ENCODE measurements at places on chromosomes 1 and 21.

GRCh38 chr1:232250838-232251237 lies 379.1 kb downstream of the SIPA1L2 start:
- no peak for DNase-seq

DNA sequence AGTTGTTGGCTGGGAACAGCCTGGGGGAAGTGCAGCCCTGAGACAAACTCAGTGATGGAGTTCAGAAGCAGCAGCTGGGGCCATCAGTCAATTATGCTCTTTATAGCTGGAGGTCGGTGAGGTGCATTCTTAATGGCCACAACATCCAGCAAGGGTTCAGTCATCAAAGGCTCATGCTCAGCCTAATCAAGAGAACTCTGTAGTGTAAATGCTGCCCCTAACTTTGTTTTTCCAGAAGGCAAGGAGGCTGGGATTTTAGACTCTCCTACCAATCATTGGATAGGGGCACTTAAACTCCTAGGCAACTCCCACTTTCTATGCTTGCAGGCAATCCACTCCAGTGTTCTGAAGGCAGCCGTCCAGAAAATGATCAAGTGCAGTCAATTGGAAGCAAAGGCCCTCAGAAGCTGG lies 15.0 kb upstream of the RGS4 start:
- DNase-seq, result no peak

GRCh38 chr1:171379846-171380245 lies 65.9 kb downstream of the FMO4 start:
- DNase-seq, result no peak

DNA sequence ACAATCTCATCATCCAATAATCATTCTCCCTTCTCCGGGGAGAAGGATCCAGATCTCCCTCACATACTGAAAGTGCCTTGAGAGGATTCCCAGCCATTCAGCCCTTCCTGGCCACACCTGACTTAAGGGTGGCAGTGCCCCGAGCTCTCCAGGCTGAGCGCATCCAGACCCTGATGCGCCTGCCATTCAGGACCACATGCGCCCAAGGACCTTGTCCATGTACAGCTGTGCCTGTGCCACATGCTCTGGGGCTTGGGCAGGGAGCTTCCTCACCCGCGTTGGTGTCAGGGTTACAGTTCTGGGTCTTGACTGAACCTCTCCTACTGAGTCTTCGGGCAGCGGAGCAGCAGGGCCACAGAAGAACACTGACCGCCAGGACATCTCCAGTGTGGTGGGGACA lies 121.1 kb downstream of the KIAA0319L start:
- DNase-seq, result no peak

All from AG04449 (cell line).